ENCODE measurements at places on chromosomes 1 and 21.

- DNase-seq, result no peak
Observed at GRCh38 chr1:105626276-105626987, 1430.0 kb upstream of the PRMT6 start.

GRCh38 chr21:26588446-26588845, 15.4 kb upstream of the CYYR1 start:
- DNase-seq, result no peak

- no peak for DNase-seq
Observed at GRCh38 chr1:154324241-154324640, 1.1 kb upstream of the ATP8B2 start.

DNA sequence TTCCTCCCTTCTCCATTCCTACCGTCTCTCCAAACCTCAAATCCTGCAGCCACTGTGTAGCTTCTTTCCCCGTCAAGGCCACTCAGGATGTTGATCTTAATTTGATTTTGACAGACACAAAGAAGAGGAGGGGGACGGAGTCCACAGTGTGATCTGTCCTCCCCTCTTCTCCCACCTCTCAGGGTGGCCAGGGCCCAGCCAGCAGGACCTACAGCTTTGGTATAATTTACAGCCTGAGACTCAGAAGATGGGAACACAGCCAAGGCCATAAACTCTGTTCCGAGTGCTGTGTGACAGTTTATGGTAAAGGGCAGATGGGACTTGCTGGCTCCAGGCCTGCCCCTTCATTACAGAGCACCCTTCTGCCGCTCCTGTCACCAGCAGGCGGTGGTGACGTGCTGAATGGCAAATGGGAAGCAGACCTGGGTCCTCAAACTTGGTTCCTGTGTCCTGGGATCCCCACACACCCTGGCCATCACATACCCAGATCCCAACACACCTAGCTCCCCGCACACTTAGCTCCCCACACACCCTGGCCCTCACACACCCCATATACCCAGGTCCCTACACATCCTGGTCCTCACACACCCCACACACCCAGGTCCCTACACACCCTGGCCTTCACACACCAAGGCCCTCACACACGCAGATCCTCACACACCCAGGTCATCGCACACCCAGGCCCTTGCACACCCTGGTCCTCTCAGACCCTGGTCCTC, 71.6 kb downstream of the CD2 start:
- no peak for DNase-seq

- DNase-seq, result no peak
Observed at GRCh38 chr1:224720216-224720615, 104.1 kb downstream of the CNIH3 start.

GRCh38 chr1:71882637-71883036, 399.7 kb downstream of the NEGR1 start:
- no peak for DNase-seq

DNA sequence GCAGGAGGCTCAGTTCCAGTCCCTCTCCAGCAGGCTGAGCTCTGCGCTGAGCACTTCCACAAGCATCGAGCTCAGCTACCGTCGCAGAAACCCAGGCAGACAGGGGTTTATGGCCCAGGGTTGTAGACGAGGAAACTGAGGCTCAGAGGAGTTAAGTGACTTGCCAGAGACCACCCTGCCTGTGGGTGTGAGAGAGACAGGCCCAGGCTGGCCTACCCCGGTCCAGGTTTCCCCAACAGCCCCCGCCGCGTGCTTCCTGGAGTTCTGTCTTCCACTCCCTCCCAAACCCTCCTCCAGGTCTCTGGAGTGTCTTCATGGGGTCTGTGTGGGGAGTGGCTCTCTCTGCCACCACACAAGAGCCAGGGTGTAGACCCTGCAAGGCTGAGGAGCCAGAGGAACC, 615.9 kb downstream of the PTPRU start:
- DNase-seq, result no peak

DNA sequence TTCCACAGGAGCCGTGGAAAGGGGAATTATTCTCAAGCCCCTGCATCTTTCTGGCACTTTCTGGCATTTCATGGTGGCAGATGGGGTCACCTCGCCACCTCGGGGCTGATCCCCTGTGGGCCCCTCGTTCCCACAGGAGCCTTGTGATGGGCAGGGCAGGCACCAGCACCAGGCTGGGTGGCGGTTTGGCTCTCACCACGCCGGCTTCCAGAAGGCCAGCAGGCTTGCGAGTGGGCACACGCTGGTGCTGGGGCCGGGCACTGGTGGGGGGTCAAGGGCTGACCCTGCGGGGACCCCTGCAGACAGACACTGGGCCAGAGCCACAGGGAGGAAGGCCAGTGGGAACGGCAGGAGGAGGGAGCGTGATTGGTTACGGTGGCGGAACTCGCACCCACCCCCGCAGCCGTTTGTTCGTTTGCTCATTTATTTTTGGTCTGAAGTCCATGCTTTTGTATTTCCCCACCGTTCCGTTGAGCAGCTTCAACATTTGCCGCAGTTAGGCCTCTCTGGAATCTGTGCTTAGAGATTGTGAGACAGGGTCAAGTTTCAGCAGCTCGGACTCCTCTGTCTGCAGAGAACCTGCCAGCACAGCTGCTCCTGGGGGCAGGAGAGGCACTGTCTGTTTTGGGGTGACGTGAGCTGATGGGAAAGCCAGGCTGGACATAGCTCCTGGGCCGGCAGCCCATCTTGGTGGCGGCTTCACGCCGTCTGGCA, 5.3 kb downstream of the COL18A1 start:
- no peak for DNase-seq

- DNase-seq, result no peak
Observed at GRCh38 chr1:34147301-34147700, 17.7 kb downstream of the CSMD2 start.

DNA sequence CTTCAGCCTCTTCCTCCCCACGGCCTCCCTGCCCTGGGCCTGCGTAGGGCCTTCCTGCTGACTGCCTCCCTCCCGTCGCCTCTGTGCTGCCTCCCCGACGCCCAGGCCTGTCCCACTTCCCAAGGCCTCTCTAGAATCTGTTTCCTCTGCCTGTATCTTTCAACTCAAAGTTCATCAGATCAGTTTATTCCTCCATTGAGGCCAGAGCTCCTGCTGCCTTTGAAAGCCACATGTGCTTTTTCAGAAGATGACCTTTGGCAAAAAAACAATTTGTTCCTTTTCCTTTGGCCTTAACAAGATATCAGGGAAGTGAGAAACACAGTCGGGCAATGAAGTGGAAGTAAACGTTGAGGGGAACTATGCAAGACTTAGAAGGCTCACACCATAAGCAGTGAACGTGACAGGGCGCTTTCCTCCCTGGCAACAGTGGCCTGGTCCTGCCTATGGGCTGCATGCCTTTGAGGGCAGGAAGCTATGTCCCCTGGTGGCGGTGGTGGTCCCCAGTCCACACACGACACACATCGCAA, 85.9 kb downstream of the PSMG1 start:
- no peak for DNase-seq

GRCh38 chr1:47881505-47882442, 115.4 kb downstream of the TRABD2B start:
- no peak for DNase-seq

DNA sequence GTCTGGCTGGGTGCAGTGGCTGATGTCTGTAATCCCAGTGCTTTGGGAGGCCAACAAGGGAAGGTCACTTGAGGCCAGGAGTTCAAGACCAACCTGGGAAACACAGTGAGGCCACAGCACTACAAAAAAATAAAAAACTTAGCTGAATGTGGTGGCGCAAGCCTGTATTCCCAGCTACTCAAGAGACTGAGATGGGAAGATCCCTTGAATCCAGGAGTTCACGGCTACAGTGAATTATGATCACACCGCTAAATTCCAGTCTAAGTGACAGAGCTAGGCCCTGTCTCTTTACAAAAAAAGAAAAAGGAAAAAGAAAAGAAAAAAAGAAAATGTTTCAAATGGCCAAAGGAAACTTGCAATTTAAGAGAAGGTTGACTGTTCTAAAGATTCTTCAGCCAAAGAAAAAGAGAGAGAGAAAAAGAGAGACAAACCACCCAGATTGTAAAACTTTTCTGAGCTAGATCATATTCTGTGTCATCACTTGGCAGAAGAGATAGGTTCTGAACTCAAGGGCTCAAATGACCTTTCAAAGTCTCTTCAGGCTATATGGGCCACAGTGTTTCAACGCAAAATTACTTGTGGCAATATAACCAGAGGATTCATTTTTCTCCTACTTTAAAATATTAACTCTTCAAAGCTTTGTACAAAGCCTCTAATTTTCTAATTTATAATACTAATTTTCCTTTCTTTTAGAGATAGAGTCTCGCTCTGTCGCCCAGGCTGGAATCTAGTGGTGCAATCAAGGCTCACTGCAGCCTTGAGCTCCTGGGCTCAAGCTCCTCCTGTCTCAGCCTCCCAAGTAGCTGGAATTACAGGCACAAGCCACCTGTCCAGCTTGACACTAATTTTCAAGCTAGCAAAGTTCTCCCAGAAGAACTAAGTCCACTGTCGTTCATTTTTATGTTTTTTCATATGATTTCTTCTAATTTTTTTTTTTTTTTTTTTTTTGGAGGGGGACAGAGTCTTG, 20.5 kb downstream of the ARID4B start:
- DNase-seq, result no peak

GRCh38 chr1:203906932-203907331, 45.5 kb downstream of the SNRPE start:
- no peak for DNase-seq

GRCh38 chr1:26094677-26095383, 16.8 kb upstream of the PDIK1L start:
- DNase-seq, result no peak

DNA sequence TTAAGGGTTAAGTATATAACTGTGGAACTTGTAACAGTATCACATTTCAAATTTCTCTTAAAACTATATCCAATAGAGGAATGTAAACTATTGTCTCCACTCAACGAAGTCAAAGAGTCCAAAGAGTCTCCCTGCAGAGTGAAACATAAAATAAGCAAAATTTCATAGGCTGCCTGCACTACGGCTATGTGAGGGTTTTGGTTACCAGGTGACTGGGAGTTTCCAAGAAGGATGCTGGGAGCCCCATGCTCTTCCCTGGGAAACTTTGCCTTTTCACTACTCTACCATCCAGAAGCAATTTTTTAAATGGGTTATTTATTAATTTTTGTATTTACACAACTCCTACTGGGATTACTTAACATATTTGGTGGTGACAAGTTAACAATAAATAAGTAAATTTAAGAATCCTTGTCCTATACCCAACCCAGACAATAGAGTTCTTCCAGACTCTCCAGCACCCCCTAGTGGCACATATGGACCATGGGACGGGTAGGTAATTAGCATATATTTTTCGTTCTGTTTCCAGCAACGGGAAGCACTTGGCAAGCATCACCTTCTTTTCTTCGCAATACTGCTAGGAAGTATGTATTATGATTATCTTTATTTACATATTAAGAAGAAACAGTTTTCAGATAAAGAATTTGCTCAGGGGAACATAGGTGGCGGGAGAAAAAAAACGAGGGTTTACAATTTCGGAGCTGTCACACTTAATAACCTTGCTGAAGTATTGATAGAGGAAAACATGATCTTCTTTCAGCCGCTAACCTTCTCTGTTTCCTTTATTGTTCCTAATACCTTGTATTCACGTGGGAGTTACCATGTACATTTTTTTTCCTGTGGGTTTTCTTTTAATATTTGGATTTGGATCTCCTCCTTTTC, 3.5 kb downstream of the FMO2 start:
- DNase-seq, result peak; percentile 49

DNA sequence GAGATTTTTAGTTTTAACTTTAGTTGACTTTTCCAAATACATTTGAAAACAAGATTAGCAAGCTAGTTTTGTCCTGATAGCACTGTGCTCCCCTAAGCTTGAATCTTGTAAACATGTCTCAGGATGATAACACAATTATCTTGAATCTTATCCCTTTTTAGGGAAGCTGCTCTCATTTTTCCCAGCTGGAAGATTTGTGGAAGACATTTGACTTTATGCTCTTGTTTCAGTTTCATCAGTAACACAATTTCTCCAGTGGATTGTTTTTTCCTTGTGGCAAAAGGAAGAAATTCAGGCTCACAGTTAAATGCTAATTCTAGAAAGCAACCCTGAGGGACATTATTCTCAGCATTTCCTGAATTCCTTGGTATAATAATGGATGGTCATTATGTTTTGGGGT, 88.8 kb downstream of the CDC7 start:
- no peak for DNase-seq

DNA sequence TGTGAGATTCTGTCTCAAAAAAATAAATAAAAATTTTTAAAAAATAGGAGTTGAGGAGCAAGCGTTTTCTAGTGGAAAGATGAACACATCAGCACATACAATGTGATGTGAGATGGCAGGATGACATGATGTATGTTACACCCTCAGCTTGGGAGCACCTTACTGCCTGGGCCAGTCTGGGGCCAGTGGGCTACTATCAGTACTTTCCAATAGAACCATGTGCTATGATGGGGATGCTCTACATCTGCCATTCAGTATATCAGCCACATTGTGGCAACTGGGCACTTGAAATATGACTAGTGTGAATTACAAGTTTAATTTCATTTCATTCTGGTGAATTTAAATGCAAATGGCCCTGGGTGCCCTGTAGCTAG, 156.0 kb downstream of the PGBD5 start:
- no peak for DNase-seq

DNA sequence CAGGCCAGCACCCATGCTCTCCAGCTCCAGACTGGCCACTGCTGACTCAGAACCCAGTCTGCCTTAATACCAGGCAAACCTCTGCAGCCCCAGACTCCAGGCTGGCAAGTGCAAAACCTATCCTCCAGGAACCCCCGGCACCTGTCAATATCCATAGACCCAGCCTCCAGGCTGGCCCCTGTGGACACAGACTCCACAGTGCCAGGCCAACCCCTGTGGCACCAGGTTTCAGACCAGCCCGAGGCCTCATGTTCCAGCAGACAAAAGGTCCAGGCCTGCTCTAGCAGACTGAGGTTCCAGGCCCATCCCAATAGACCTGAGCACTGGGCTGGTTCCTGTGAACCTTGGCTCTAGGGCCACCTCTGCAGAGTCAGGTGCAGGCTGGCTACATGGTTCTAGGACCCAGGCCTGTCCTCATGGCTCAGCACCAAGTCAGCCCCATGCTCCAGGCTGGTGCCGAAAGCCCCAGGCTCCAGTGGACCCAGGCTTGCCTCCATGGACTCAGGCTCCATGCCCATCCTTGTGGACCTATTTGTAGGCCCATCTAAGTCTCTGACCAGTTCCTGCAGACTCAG, 118.2 kb downstream of the WDR3 start:
- no peak for DNase-seq

DNA sequence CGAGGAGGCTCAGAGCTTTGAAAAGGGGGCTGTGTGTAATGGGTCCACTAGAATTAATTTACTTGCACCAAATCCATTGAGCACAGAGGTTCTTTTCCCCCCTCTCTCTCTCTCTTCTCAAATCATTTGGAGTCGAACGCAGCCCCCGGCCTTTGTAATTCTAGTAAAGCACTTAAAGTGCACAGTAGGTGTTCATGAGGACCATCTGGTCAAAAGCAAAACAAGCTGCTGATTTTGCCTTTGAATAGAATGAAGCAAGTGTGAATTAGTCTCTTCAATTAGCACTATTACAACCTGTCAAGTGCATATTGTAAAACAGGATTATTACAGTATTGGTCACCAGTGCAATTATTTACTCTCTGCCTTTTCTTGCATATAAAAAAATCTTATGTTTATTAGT, 259.9 kb downstream of the FAF1 start:
- no peak for DNase-seq

- no peak for DNase-seq
Observed at GRCh38 chr1:178133239-178133989, 39.5 kb downstream of the RASAL2 start.

GRCh38 chr1:19866758-19867157, 15.4 kb upstream of the OTUD3 start:
- DNase-seq, result no peak

Measured in activated CD4-positive, alpha-beta T cell treated with anti-CD3 and anti-CD28 coated beads, Interleukin-2, amount 10 ng/mL, durations not matched to agents 7 days and 5 days (primary cell).